ENCODE measurements at places on chromosomes 16 and 17.

GRCh38 chr16:14036889-14037288, 34.2 kb upstream of the MRTFB start:
- no peak for DNase-seq

- peak; percentile 66 for DNase-seq
Measured at GRCh38 chr16:81181013-81181720, 57.3 kb upstream of the BCO1 start.

DNA sequence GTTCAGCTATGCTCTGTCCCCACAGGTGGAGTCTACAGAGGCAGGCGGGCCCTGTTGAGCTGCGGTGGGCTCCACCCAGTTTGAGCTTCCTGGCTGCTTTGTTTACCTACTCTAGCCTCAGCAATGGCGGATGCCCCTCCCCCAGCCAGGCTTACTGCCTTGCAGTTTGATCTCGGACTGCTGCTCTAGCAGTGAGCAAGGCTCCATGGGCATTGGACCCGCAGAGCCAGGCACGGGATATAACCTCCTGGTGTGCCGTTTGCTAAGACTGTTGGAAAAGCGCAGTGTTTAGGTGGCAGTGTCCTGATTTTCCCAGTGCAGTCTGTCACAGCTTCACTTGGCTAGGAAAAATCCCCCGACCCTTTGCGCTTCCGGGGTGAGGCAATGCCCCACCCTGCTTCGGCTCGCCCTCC, 89.1 kb downstream of the BCAS3 start:
- no peak for DNase-seq

GRCh38 chr17:78924481-78925151, 571 bp downstream of the TIMP2 start:
- DNase-seq, result no peak

- peak; percentile 25 for DNase-seq
Measured at GRCh38 chr17:57257895-57258851, 1.9 kb downstream of the MSI2 start.

Data from pancreas (tissue), 10 donors.